ENCODE measurements at places on chromosomes 2 and 18.

DNA sequence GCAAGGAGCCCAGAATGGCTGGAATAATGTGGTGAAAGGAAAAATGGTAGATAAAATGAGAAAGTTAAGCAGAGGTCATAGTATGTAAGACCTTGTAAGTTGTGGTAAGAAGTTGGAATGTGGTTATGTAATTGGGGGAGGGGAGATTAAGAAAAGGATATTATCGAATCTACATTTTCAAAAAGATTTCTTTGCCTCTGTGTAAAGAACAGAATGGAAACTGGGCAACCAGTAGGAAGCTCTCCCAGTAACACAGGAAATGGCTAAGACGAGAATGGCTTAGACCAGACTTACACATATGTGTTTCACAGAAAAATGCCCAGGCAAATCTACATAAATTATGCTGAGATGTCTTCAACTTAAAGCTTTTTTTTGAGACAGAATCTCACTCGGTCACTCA is 13.2 kb downstream of the MEMO1 start:
- no peak for DNase-seq

GRCh38 chr2:133791191-133791590 is 222.9 kb upstream of the NCKAP5 start:
- no peak for DNase-seq

DNA sequence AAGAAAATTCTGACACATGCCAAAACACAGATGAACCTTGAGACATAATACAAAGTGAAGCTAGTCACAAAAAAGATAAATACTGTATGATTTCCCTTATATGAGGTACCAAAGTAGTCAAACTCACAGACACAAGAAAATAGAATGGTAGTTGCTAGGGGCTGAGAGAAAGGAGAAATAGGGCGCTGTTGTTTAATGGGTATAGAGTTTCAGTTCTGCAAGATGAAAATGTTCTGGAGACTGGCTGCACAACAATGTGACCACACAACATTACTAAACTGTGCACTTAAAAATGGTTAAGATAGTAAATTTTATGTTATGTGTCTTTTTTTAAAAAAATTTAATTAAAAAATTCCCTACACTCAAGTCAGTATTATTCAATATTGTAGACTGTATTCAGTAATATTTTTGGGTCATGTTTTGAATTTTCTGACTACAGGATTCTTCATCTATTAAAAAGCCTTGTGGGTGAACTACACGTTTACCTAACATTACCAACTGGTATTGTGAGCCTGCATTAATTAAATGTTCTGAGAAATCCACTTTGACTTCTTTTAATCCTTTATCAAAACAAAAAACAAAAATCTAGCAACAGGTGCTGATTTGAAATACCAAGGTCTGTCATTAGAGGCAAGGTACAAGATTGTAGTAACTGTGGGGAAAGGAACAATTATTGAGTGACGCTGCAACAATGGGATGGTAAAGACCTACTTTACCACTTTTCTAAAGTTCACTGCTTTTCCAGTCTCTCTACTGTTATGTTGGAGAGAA is 140.8 kb upstream of the ZFP36L2 start:
- no peak for DNase-seq

- no peak for DNase-seq
Observed at GRCh38 chr2:232871835-232872736, 2.0 kb downstream of the SNORC start.

GRCh38 chr18:2368102-2368501 is 203.2 kb downstream of the METTL4 start:
- no peak for DNase-seq

Data from HT-29 (cell line).